ENCODE measurements at places on chromosomes 16 and 17.

DNA sequence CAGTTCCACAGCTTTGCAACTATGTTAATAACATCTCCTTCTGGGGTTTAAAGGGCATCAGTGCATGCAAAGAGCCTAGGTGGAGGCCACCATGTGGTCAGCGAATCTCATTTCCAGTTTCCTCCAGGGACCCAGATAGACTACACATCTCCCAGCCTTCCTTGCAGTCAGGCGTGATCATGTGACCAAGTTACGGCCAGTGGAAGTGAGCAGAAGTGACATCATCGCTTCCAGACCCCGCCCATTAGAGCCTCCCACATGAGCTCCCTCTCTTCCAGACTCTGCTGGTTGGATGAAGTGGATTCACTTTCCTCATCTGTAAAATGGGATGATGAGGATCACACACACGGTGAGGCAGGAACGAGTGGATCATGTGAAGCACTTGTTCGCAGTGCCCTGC lies 27.4 kb upstream of the KDM8 start:
- no peak for DNase-seq

GRCh38 chr17:41212524-41213169 lies 13.8 kb upstream of the KRTAP9-2 start:
- DNase-seq = no peak

GRCh38 chr16:22388101-22388644 lies 13.8 kb upstream of the CDR2 start:
- no peak for DNase-seq

DNA sequence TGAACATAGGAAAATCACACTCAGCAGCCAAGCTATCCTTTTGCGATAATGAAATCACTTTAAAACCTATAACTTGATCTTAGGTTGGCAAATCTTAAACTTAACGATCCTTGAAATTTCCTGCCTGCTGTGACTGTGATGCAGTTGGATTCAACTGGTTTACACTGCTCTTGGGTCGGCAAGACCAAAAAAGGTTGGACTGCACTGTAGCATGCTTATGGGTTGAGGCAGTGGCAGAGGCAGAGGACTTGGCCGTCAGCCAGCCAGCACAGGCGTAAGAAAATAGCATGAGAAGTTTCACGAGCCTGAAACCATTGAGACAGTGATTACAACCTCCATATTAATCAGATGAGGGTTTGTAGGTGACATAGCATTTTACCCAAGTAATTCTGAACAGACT lies 21.4 kb downstream of the WSB1 start:
- DNase-seq = no peak

DNA sequence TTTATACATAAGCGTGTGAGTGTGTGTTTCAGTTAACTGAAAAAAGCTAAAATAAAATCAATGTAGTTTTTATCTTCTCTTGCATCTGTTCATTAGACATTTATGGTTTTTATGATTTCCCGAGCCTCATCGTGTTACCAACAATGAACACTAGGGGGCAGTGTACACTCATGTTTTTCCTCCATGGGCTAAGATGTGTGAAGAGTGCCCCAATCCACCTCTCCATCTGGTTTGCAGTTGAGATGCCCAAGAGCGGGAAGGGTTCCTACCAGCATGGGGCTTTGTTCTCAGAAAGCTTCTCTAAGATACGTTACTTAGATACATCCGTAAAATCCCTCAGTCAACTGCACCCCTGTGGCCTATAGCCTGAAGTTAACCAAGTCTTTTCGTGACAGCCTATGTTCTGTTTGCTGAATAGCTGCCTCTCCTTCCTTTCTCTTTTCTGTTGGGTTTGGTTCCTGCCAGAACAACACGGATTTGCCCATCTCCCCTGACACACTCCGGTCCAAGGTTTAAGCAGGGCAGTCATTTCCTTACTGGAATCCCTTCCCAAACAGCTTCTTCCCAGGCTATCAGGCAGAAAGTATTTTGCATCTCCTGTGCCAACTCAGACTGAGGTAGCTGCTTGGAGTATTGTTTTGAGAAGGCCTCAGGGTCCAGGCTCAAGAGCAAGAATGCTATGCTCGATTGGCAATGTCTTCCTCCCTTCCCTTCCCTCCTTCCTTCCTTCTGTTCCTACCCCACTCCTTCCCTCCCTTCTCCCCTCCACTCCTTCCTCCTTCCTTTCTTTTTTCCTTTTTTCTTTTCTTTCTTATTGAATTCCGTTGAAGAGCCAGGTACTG lies 12.9 kb upstream of the ELAC2 start:
- DNase-seq = peak; percentile 42

GRCh38 chr17:82592289-82592766 lies 55.9 kb downstream of the WDR45B start:
- no peak for DNase-seq

DNA sequence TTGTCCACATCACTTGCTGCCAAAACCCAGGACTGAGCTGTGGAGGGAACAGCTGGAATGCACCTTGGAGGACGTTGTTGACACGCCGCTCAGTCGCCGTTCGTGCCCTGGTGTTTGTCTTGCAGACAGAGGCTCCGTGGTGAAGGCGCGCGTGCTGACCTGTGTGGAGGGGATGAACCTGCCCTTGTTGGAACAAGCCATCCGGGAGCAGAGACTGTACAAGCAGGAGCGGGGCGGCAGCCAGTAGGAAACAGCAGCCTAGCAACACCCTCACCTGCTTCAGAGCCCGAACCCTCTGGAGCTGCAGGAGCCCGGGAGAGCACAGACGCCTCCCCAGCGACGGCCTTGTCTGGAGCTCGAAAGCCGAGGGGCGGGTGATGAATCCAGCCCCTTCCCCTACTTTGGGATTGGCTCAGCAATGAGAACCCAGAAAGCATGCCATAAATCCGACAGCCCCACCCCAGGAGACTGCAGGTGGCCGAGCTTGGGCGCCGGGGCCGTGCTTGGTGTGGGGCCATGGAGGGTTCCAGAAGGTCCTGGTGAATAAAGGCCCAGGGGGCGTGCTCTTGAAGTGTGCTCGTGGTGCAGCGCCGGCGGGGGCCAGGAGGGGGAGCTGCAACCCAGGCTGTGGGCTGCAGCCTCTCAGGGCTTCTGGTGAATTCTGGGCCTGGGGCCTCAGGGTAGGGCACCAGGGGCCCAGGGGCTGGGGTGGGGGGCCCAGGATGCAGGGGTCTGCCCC lies 470 bp upstream of the CDK3 start:
- DNase-seq = peak; percentile 52

DNA sequence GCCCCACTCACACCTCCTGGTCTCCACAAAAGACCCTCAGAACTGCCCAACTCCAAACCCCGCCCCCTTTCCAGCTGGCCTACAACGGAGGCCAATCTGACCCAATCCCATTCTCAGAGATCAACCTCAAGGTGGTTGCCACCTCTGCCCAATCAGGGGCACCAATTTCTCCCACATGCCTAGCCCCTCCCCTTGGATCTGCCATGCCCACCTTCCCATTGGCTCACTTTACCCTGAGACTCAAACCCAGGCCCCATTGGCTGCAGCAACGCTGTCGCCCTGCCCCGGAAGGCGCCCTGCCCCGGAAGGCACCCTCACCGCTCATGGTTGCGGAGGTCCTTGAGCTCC lies 10.6 kb downstream of the ZNF668 start:
- DNase-seq = no peak
